Fibroblast of villous mesenchyme (primary cell): ENCODE measurements at places on chromosomes 4 and X. TPM values are rescaled to one million over a fixed set of nuclear protein-coding genes. Genes with fewer than 3 reads are reported as not detected.

GRCh38 chr4:74410272-74410671 is 34.7 kb upstream of the AREG start:
- DNase-seq: no peak

GRCh38 chrX:143800150-143800549 is 79.6 kb upstream of the SPANXN2 start:
- DNase-seq: no peak

DNA sequence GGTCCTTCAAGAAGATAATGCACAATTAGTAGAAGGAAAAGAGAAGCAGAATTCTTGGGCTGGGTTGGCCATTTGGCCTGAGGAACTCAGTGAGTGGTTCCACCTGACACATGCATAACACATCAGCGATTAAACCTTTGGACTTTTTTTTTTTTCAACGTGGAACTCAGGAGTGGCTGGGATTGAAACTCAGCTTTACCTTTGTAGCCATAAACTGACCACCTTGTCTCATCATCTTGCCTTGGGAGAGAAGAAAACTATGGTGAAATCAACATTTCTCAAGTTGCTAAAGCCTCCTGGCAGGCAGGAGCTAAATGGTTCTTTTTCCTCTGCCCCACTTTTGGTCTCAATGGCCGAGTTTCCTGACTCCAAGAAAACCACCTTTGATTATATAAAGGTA is 16.3 kb downstream of the PTTG2 start:
- peak; percentile 16 for DNase-seq

DNA sequence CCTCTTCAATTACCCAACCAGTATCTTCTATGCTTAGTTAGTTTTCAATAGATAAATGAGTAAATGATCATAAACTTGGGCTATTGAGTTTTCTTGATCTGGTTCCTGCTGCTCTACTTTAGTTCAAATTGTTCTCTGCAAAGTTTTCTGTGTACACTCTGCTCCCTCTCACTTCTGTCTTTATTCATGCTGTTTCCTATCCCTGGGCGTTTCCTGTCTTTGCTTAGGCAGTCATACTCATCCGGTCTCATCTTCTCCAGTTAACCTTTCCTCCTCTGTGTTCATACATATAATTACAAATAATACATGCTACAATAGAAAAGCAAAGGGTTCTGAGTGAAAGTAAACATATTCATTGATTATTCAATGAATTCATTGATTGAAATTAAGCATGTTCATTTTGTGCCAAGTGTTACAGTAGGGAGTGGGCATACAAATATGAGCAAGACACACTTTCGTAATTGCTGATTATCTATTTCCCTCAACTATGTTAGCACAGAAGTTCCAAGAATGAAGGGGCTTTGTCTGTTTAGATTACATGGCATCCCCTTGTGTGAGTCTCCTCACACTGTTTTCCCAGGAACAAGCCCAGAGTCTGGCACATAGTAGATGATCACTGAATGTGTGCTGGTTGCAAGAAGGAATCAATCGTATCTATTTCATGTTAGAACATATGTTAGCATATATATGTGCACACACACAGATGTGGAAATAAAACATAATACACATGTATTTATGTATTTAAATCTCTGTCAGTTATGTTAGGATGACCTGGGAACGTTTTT is 1.1 kb downstream of the RAB39B start:
- DNase-seq: no peak

GRCh38 chrX:31201503-31201902 is 129.7 kb upstream of the FTHL17 start:
- peak; percentile 24 for DNase-seq

DNA sequence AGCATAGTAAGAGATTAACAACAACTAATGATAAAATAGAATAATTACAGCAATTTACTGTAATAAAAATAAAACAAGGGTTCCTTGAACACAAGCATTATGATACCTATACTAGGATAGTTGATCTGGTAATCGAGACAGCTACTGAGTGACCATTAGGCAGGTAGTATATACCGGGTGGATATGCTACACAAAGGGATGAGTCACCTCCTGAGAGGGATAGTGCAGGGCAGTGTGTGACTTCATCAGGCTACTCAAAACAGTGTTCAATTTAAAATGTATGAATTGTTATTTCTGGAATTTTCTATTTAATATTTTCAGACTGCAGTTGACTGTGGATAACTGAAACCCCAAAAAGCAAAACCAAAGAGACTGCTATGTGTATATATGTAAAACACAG is 9.7 kb upstream of the ANTXR2 start:
- no peak for DNase-seq

GRCh38 chr4:162871990-162872389 is 294.7 kb downstream of the NAF1 start:
- no peak for DNase-seq

- no peak for DNase-seq
These were observed 111.4 kb downstream of the LUZP4 start for GRCh38 chrX:115400960-115401359.

DNA sequence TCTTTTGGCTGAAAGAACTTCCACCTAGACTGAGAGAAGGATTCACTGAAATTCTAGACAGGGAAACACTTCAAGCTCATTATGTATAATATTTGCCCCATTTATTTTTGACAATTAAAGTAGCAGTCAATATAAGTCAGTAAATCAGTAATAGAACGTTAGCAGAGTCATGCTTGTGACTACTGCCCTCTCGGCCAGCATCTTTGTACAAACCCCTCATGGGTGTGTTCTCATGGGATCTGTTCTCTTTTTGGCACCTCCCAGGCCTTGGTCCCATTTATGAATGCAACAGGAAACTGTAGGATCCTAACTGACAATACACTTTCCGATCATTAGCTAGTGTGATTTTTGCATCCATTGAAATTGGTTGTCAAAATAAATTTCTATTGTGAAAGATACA is 2.9 kb downstream of the MSL3 start:
- no peak for DNase-seq

- DNase-seq: peak; percentile 47
These were observed 514.7 kb upstream of the SPANXN1 start for GRCh38 chrX:144732588-144732987.

DNA sequence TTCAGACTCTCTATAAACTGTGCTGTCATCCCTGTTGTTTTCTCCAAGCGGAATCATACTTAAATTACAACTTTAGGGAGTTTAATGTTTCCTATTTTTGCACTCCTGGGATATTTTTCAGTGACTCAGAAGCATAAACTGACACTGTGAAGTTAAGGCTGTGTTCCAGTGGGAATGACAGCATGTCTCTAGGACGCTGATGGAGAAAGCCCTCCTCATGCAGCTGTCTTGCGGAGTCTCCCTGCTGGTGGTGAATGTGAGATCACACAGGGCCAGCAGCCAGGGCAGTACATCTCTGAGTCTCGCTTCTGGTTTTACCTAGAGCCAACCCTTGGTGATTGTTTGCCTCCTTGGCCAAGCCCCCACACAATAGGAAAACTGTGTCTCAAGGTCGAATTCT is 53.3 kb downstream of the NFKB1 start:
- DNase-seq: peak; percentile 79

- no peak for DNase-seq
These were observed 19.8 kb downstream of the DGKQ start for GRCh38 chr4:953574-953915.

CLDN22 gene
- under 0.01 TPM in 1 of 2 replicates, not detected in the other for total RNA-seq

UCHL1 gene
- 488 and 579 TPM in 2 replicates for total RNA-seq

ZDHHC15 gene
- total RNA-seq: under 0.01 TPM in 1 of 2 replicates, not detected in the other

NLRP2B gene
- not detected in 2 replicates for total RNA-seq
